Uterus (tissue), 4 donors: ENCODE measurements at places on chromosomes 5 and 9. TPM values are rescaled to one million over a fixed set of nuclear protein-coding genes. Genes with fewer than 3 reads are reported as not detected.
A peak's percentile ranks its signal among the peaks of the same experiment; 100 is the strongest.

DNA sequence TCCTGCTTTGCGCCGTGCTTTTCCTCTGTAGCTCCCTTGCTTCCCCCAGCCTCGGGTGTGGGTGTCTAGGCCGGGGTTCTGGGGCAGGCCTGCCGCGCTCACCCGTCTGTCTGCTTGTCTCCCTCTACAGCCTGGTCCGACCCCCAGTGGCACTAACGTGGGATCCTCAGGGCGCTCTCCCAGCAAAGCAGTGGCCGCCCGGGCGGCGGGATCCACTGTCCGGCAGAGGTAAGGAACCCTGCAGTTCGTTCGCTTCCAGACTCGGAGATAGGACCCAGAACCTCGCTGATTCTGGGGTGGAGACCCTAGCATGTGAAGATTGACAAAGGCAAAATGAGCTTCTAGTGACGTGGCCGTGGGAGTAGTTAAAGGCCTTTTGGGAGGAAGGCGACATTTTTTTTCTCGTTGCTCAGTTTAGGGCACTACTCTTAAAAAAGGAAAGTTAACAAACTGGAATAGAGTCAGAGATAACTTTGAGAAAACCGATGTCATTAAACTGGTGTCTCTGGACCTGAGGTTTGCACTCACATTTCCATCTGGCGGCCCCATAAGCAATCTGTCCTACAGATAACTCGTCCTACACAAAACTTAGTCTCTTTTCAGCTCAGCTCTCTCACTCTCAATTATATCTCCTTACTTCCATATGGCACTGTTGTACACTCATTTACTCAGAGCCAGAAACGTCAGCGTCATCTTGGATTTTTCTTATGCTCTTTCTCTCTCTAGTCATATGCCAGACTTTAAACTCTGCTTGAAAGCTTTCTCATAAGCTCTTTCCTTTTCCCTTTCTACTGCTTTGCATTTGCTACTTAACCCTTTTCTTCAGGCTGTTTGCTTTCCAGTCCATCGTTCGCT lies 561 bp downstream of the SEC61B start:
- DNase-seq, result no peak
- H3K27ac ChIP-seq, result peak overlapping the region; percentile 89
- no peaks in the 10 kb centered on the region for H3K36me3 ChIP-seq
- peak overlapping the region; percentile 95 for H3K4me3 ChIP-seq
- no peaks in the 10 kb centered on the region for H3K27me3 ChIP-seq

DNA sequence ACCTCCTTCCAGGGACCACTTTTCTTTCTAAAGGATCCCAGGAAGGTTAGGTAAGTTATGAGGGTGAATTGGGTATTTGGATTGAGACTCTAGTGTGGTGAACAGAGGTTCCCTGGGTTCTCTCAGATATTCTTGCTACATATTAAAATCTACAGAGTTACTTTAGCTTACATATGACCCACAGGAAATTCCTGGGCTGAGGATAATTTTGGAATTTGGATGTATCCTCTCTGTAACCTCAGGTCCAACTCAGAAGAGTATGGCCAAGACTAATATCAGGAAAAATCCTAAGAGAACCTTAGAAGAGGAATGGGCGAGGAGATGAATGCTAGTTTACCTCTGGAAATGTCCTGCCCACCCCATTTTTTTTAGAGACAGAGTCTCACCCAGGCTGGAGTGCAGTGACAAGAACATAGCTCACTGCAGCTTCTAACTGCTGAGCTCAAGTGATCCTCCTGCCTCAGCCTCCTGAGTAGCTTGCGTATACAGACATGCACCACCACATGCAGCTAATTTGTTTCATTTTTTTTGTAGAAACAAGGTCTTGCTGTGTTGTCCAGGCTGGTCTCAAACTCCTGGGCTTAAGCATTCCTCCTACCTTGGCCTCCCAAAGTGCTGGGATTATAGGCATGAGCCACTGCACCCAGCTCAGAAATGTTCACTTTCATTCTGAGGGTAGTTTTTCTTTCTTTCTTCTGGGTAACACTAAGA lies 196.4 kb downstream of the ARHGEF28 start:
- H3K4me1 ChIP-seq, result peaks cover 8% of the 10 kb centered on the region
- no peak for DNase-seq
- H3K27me3 ChIP-seq, result no peaks in the 10 kb centered on the region

Gene PCDHAC1
- total RNA-seq, result under 0.01 TPM

DNA sequence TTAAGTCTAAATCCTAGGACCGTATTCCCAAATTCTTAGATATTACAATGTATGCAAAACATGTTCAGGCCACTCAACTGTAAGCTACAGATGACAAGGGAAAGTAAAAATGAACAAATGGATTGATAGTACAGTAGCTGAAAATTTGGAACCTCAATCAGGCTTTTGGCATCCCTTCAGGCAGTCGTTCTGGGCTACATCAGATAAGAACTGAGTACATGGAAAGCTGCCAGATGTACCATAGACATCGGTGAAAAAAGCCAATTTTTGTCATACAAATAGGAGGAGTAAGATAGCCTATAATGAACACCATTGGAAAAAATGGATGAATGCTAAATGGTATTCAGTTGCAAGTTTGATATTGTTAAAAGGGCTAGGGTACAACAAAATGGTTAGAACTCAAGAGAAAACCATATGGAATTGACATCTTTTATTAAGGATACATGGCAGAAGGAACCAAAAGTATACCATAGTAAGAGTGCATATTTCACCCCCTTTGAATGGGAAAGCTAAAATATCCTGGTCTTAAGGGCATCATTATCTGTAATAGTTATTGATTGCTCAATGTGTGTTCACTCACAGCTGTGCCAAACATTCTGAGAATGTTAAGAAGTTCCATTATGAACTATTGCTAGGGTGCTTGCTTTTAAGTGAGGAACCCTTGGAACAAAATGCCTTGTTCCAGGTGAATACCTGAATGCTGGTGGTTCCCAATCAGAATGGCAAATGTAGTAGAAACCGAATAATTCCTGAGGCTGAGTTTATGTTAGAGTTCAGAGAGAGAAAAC lies 86.4 kb downstream of the NR3C1 start:
- H3K4me1 ChIP-seq, result peaks cover 6% of the 10 kb centered on the region
- H3K36me3 ChIP-seq, result no peaks in the 10 kb centered on the region
- no peaks in the 10 kb centered on the region for H3K27me3 ChIP-seq
- no peak for DNase-seq
- no peak overlapping the region for H3K27ac ChIP-seq
- H3K4me3 ChIP-seq, result no peak overlapping the region

DNA sequence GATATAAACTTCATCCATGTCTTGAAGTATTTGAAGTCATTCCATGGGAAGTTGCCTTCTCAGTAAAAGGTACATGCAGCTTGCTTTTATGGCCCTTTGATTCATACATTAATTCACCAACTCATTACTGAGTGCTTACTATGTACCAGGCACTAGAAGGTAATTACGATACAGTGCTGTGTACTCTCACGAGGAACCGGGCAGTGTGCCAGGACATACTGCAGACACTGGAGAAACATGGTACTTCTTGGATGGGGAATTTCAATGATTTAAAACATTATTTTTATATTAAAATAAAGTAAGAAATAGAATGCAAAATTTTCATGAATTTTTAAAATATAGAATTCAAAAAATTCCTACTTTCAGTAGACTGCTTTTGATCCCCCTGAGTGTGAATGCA lies 71.4 kb upstream of the WDR41 start:
- H3K4me1 ChIP-seq, result no peaks in the 10 kb centered on the region
- H3K27me3 ChIP-seq, result no peaks in the 10 kb centered on the region
- DNase-seq, result no peak
- no peak overlapping the region for H3K4me3 ChIP-seq
- H3K27ac ChIP-seq, result no peak overlapping the region

- H3K4me1 ChIP-seq, result no peaks in the 10 kb centered on the region
- no peaks in the 10 kb centered on the region for H3K36me3 ChIP-seq
- H3K4me3 ChIP-seq, result no peak overlapping the region
- H3K27me3 ChIP-seq, result no peaks in the 10 kb centered on the region
These were observed 21.7 kb upstream of the LCP2 start for GRCh38 chr5:170319301-170319700.

GRCh38 chr5:127228540-127229184 lies 61.9 kb upstream of the MEGF10 start:
- no peaks in the 10 kb centered on the region for H3K36me3 ChIP-seq
- H3K4me3 ChIP-seq, result peak overlapping the region; percentile 40
- H3K4me1 ChIP-seq, result no peaks in the 10 kb centered on the region
- H3K27ac ChIP-seq, result peak overlapping the region; percentile 73
- H3K27me3 ChIP-seq, result no peaks in the 10 kb centered on the region
- peak; percentile 40 for DNase-seq

- H3K4me1 ChIP-seq, result peaks cover 11% of the 10 kb centered on the region
- no peaks in the 10 kb centered on the region for H3K27me3 ChIP-seq
- no peaks in the 10 kb centered on the region for H3K36me3 ChIP-seq
- peak overlapping the region; percentile 60 for H3K27ac ChIP-seq
- H3K4me3 ChIP-seq, result no peak overlapping the region
These were observed 122.1 kb downstream of the SIL1 start for GRCh38 chr5:139076111-139076510.

DNA sequence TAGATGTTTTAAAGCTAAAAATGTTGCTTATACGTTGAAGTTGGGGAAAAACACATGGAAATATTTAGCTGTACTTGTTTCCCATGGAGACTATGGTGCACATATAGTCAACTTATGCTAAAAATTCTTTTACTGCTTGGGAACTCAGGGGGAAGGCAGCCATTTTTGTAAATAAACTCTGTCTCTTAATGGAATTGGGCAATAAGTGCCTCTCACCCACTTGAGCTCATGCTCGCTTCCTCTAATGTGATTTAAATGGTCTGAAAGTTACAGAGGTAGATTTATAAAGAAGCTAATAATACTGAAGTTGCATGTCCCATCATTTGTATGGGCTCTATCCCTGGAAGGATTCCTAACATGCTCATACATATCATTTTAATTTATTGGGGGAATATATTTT lies 523.8 kb downstream of the RASEF start:
- no peaks in the 10 kb centered on the region for H3K36me3 ChIP-seq
- no peaks in the 10 kb centered on the region for H3K27me3 ChIP-seq
- H3K4me3 ChIP-seq, result no peak overlapping the region
- no peak for DNase-seq

Gene RNF183
- total RNA-seq, result 0.82 TPM

GRCh38 chr5:38757451-38758245 lies 88.2 kb upstream of the OSMR start:
- H3K27me3 ChIP-seq, result no peaks in the 10 kb centered on the region
- H3K4me3 ChIP-seq, result no peak overlapping the region
- H3K36me3 ChIP-seq, result no peaks in the 10 kb centered on the region
- no peak for DNase-seq

DNA sequence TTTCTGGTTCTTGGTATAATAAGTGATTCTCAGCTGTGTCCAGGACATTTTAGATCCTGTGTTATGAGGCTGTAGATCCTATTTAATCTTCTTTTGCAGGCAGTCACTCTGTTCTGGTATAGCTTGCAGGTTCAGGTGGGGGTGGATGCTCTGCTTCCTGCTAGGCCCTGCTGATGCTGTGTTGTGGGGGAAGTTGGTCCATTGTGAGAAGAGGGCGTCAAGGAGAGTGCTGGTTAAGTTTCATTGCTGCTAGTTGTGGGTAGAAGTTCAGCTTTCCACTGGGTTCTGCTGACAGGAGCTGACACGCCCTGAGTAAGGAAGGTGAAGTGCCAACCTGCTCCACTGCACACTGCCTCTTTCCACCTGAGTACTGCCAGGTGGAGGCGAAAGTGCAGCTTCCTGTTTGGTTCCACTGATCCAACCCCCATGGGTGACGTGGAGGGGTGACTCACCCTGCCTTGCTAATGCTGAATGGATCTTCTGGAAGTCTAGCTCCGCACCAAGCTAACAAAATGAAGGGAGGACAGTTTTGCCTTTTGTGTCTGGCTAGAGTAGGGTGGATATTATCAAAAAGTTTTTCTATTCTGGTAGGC lies 16.3 kb downstream of the NMRK1 start:
- no peaks in the 10 kb centered on the region for H3K4me1 ChIP-seq
- no peaks in the 10 kb centered on the region for H3K36me3 ChIP-seq
- H3K4me3 ChIP-seq, result no peak overlapping the region

- no peaks in the 10 kb centered on the region for H3K4me1 ChIP-seq
- H3K27me3 ChIP-seq, result no peaks in the 10 kb centered on the region
- DNase-seq, result no peak
- H3K27ac ChIP-seq, result no peak overlapping the region
- H3K36me3 ChIP-seq, result no peaks in the 10 kb centered on the region
- no peak overlapping the region for H3K4me3 ChIP-seq
These were observed 12.0 kb downstream of the PBX3 start for GRCh38 chr9:125758986-125759763.

DNA sequence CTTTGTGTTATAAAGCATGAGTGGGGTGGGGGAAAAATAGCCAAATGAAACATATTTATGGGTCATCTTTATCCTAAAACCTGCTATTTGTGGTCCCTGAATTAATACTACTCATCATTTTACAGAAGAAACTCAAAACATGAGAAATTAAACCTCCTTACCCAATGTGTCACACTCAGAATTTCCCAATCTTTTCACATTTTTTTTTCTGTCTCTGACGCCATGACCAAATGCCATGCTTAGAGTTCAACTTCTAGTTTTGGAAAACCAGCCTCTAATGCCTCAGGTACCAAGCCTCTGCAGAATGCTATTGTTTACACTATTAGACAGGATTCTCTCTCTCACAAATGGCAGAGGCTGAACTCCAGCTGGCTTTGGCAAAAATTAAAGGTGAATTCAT lies 505.5 kb upstream of the WWC1 start:
- H3K27me3 ChIP-seq, result no peaks in the 10 kb centered on the region
- H3K4me3 ChIP-seq, result no peak overlapping the region
- no peaks in the 10 kb centered on the region for H3K36me3 ChIP-seq
- no peak overlapping the region for H3K27ac ChIP-seq
- DNase-seq, result no peak

GRCh38 chr9:128335161-128335560 lies 5.2 kb upstream of the SLC27A4 start:
- no peaks in the 10 kb centered on the region for H3K36me3 ChIP-seq
- no peaks in the 10 kb centered on the region for H3K4me1 ChIP-seq
- no peak for DNase-seq

Gene SHOC1
- 1.0 TPM for total RNA-seq

Gene DOCK2
- total RNA-seq, result 5.3 TPM

GRCh38 chr5:89878140-89879132 lies 531.1 kb downstream of the CETN3 start:
- H3K27ac ChIP-seq, result no peak overlapping the region
- H3K4me3 ChIP-seq, result no peak overlapping the region
- H3K27me3 ChIP-seq, result no peaks in the 10 kb centered on the region
- no peaks in the 10 kb centered on the region for H3K4me1 ChIP-seq
- no peaks in the 10 kb centered on the region for H3K36me3 ChIP-seq

- H3K27me3 ChIP-seq, result no peaks in the 10 kb centered on the region
- H3K4me1 ChIP-seq, result no peaks in the 10 kb centered on the region
- no peak overlapping the region for H3K4me3 ChIP-seq
- DNase-seq, result no peak
These were observed 364.9 kb upstream of the IRX2 start for GRCh38 chr5:3116366-3116765.

DNA sequence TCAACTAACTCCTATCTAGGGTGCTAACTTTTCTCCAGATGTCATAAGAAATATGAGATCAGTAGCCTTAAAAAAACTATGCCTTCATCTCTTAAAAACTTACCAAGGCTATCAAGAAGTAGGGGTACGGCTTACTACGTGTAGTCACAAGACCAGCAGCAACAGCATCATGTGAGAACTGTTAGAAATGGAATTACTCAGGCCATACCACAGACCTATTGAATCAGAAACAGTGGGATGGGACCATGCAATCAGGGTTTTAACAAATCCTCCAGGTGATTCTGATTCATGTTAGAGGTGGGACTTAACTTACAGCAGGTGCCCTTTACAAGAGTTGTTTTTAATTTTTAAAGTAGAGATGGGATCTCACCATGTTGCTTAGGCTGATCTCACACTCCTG lies 4.6 kb downstream of the IFNE start:
- no peak for DNase-seq
- no peaks in the 10 kb centered on the region for H3K36me3 ChIP-seq
- H3K27ac ChIP-seq, result no peak overlapping the region
- no peaks in the 10 kb centered on the region for H3K27me3 ChIP-seq
- no peak overlapping the region for H3K4me3 ChIP-seq
- no peaks in the 10 kb centered on the region for H3K4me1 ChIP-seq
